ENCODE measurements at places on chromosomes 2 and 18.
A peak's percentile ranks its signal among the peaks of the same experiment; 100 is the strongest.

DNA sequence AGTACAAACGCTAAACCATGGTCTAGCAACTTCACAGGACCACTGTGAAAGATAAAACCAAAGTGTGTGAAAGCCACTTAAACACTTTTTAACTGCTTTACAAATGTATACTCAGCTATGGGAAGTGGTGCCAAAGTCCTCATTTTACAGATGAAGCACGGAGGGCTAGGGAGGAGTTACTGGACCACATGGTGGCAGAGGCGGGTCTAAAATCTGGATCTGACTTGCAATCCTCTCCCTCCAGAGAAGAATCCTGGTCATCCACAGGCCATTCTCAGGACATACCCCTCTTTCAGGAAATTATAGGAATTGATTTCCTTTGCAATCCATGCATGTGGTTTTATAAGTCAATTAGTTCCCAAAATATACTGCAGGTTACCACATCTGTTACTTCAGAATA lies 84.6 kb upstream of the GYPC start:
- no peak for DNase-seq

- peak; percentile 1 for DNase-seq
Measured at GRCh38 chr2:47602996-47603395, 179.9 kb upstream of the MSH6 start.

- no peak for DNase-seq
Measured at GRCh38 chr18:10114717-10115463, 201.1 kb downstream of the VAPA start.

GRCh38 chr2:211344289-211344688 lies 787.9 kb downstream of the CPS1 start:
- no peak for DNase-seq

Measured in non-pigmented ciliary epithelial cell (primary cell).